ENCODE measurements at places on chromosomes 1 and 21.

GRCh38 chr21:28380241-28380640 is 612.4 kb downstream of the LTN1 start:
- DNase-seq = no peak

DNA sequence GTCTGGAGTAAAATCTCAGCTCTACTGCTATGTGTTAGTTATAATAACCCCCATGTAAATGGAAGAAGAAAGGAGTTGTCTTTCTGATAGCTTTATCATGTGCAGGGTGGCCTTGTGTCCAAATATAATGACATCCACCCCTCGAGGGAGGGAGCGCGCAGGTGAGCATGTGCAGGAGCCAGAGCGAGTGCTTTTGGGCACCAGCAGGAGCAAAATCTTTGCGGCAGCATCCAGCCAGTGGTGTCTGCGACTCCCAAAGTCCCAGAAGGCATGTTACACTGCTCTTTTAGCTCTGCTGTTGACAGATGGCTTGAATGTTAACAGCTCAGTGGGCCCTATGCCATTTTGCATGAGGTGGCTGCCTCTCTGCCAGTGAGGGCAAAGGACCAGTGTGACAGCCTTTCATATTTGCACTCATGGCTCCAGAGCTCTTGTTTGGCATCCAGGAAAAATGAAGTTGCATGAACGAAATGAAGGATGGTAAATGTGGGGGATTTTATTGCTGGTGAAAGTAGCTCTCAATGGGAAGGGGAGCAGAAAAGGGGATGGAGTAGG is 146.7 kb downstream of the HMCN1 start:
- no peak for DNase-seq

GRCh38 chr1:53919675-53920066 is 25.7 kb downstream of the DIO1 start:
- no peak for DNase-seq

DNA sequence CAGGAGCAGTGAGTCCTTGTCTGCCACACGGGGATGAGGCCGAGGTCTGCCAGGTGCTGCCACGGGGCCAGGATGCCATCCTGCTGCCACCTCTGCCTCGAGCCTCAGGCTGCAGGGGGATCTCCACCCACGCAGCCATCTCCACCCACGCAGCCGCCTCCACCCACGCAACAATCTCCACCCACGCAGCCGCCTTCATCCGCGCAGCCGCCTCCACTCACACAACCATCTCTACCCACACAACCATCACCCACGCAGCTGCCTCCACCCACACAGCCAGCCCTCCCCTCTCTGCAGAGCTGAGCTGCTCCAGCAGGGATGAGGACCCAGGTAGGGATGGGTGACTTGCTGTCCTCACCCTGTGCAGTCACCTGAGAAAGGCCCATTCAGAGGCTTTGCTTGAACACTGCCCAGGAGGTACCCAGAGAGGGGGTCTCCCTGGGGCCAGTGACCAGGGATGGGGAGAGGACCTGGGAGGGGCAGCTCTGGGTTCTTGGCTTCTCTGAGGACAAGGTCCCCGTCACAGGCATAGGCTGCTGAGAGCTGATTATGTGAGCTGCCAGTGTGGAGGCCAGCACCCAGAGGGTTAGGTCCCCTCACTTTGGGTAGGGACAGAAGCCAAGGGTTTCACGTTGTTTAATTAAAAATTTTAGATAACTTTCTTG is 46.6 kb upstream of the TTC34 start:
- no peak for DNase-seq

GRCh38 chr1:1250786-1251284 is 4.3 kb upstream of the C1QTNF12 start:
- DNase-seq = no peak

GRCh38 chr1:94654031-94654430 is 112.5 kb upstream of the F3 start:
- no peak for DNase-seq

GRCh38 chr1:2459757-2460156 is 16.3 kb upstream of the PLCH2 start:
- DNase-seq = no peak

- DNase-seq = no peak
Observed at GRCh38 chr1:244353551-244354091, 98.1 kb downstream of the ADSS2 start.

DNA sequence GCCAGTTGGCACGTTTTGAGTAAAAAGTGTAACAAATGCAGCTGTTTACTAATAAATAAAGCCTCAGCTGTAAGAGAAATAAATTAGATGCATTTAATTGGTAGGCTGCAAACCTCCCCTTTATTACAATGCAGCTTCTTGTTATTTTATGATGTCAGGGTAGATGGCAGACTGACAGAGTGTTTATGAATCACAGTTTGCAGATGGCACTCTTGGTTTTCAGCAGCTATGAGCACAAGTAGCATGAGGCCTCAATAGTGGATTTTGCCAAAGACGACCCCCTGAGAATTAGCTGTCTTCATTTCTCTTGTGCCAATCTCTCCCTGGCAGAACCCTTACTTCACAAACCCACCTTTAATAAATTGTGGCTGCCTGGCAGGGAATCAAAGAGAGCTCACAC is 161.2 kb upstream of the C1orf87 start:
- no peak for DNase-seq

DNA sequence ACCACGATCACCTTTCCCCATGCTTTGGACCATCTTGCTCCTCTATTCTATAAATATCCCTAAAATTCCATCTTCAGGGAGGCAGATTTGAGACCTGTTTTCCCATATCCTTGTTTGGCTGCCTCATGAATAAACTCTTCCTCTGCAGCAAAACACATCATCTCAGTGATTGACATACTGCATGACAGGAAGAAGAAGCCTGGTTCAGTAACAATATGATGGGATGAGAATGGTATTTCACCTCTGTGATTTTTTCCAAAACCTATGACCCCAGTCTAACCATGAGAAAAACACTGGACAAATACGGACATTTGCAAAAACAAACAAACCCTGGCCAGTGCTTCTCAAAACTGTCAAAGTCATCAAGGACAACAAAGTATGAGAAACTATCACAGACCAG is 53.8 kb upstream of the ZSWIM5 start:
- DNase-seq = no peak

DNA sequence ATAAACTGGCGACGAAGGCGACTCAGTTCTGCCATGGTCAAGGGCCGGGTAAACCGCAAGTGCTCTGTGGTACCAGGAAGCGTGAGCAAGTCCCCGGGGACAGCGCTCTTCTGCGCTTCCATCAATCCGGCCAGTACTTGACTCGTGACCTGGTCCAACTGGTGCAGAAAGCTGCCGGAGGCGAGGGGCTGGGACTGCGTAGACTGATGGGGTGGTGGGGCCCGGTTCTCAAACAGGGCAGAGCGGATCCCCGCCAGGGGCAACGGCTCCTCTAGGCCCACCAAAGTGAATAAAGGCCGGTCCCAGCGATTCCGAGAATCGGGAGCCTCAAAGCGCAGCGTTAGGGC is 852 bp downstream of the KTI12 start:
- peak; percentile 51 for DNase-seq

DNA sequence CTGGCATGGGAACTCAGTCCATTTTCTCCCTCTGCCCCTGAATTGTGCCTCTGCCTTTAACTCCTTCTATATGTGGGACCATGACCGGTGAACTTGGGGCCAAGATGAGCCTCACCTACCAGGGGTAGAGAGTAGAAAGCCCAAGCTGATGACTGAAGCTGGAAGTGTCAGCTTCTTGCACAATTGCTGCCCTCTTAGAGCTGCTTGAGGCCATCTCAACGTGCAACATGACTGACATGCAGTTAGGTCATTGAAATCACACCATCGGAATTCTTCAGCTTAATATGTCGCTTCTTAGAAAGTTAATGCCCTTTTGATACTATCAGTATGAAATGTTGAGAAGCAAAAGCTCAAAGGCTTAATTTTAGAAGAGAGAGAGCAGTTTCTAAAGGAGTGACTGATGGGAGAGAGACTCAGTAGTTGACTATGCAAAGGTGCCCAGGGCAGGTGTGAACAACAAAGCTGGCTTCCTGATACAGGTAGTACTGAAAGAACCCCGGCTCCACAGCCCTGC is 89.4 kb upstream of the UBE2U start:
- DNase-seq = no peak

DNA sequence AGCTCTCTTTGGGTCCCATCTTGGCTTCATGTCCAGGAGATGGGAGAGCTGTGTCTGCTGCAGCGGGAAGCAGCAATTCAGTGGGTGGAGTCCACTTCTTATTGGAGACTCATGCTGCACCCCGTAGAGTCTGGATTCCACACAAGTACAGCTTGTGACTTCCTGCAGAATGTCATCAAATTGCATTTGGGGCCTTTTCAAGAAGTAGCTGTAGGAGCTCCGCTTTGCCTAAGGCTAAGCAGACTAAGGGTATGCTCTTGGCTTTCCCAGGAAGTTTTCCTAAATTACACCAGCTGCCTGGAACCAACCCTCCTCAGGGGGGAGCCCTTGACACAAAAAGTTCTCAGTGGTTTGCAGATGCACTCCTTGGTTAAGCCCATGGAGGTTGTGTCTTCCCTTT is 5.7 kb upstream of the MOB3C start:
- DNase-seq = peak; percentile 63

GRCh38 chr1:229412056-229412455 is 21.8 kb downstream of the ACTA1 start:
- no peak for DNase-seq

GRCh38 chr1:93186667-93187066 is 6.1 kb downstream of the CCDC18 start:
- no peak for DNase-seq

- DNase-seq = no peak
Observed at GRCh38 chr1:203033287-203033686, 7.0 kb downstream of the PPFIA4 start.

- no peak for DNase-seq
Observed at GRCh38 chr21:25515484-25516405, 91.5 kb downstream of the MRPL39 start.

DNA sequence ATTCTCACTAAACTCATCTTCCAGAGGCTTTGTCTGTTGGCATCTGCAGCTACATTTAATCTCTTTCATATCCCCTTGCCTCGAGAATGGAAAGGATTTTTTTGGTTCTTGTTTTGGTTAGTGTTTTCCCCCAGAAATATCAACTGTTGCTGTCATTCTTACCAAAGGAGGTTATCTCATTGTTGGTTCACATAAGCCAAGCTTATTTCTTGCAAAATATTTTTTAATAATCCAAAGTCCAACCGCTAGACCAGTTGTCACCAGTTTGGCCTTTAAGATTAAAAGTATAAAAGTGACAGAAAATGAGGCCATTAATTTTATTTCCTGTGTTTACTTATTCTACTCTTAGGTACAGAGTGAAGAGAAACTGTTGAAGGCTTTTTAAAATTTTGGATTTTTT is 66.5 kb upstream of the PROX1 start:
- DNase-seq = no peak

GRCh38 chr1:12456979-12457378 is 161.0 kb downstream of the DHRS3 start:
- DNase-seq = no peak

GRCh38 chr1:154445040-154445472 is 39.9 kb downstream of the IL6R start:
- DNase-seq = no peak

DNA sequence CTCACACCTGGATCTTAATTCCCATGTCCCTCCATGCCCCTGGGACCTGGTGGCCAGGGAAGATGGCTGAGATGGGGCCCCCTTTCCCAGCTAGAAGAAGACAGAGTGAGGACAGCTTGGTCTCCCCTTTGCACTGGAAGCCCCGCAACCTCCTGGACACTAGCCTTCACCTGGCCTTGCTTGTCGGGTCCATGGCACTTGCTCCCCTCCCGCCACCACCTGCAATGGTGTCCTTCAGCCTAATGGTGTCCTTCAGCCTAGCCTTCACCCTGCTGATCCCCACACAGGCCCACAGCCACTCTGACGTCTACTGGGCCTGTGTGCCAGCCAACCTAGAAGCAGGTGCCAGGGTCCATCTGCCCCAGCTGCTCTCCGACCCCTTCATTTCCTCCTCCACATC is 45.9 kb upstream of the EDN2 start:
- DNase-seq = no peak

GRCh38 chr1:99281105-99281504 is 16.8 kb downstream of the PLPPR4 start:
- DNase-seq = no peak

DNA sequence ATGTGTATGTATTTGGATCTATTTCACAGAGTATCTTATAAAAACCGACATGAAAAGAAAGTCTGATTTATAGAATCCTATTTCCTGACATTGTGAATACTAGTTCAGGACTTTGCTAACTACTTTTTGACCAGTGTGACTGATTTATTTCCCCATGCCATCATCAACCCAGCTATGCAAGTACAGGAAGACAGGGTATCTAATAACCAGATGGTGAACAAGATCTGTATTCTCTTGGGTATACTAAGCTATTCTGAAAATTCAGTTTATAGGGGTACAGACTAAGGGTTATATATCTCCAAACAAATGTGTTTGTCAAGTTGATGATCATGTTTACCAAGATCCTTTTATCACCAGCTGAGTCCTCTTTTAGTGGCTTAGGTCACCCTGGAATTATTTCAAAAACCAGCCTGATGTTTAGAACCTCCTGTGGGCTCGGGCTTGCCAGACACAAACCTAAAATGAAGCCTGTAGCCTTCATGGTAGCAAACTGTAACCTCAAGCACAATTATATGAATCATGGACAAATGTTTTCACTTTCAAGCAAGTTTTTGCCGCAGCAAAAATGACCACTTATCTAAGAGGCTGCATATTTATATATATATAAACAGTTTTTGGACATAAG is 185.1 kb downstream of the FGGY start:
- DNase-seq = no peak

- DNase-seq = no peak
Observed at GRCh38 chr1:18132711-18133541, 25.3 kb downstream of the IGSF21 start.

DNA sequence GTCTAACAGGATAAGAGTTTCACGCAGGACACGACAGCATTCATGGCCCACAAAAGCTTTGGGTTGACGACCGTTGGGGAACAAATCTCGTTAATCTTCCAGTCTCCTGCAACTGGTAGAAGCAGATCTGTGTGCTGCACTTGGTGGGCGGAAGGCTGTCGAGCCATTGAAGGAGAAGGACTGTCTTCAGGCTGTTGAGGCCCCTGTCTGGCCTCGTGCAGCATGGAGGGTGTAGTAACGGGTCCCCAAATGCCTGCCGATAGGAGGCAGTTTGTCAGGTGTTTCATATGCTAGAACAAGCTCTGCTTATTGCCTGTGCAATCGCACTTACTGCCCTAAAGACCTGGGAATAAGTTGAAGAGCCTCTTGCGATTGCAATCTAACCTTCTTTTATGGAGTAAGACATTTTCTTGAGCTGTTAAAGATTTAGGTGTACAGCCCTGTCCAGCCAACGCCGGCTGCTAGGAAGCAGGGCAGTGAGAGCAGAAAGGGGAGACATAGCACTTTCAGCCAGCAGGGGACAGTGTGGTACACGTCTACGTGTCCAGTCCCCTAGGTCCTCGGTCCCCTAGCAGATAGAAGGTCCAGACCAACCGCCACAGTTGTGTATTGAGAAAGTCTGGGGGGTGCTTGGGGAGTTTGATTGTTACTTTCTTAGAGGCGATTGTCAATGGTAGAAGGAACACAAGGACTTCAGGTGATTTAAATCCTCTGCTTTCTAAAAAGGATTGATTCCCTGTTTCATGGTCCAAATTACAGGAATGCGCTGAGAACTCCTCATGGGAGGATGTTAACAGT is 102.3 kb upstream of the TMPRSS2 start:
- DNase-seq = peak; percentile 33

- DNase-seq = peak; percentile 51
Observed at GRCh38 chr1:212315907-212316306, 30.7 kb downstream of the PPP2R5A start.

Data from erythroblast (primary cell).